ENCODE measurements at places on chromosomes 13 and 19. TPM values are rescaled to one million over a fixed set of nuclear protein-coding genes. Genes with fewer than 3 reads are reported as not detected.

DNA sequence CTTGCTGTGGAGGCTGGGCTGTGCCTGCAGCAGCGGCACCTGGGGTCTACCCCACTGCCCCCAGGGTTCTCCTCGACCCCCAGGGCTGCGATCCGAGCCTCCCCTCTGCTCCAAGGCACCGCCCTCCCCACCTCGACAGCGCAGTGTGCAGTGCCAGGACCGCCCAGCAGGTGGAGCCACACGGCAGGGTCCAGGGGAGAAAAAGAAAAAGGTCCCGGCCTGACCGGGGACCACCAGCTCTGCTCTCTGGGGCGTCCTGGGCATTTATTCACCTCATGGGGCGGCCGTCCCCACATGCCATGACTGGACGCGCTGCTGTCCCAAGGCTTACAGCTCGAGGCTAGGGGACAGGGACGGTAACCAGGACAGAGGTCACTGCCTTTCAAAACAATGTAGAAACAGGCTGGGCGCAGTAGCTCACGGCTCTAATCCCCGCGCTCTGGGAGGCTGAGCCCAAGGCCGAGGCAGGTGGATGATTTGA is 10.6 kb downstream of the REXO1 start:
- no peaks in the 10 kb centered on the region for H3K4me1 ChIP-seq
- H3K27ac ChIP-seq = no peak overlapping the region
- peak; percentile 38 for DNase-seq
- no peaks in the 10 kb centered on the region for H3K36me3 ChIP-seq
- H3K4me3 ChIP-seq = no peak overlapping the region
- no peaks in the 10 kb centered on the region for H3K27me3 ChIP-seq

GRCh38 chr13:67231289-67232000 is 1.3 kb upstream of the PCDH9 start:
- no peaks in the 10 kb centered on the region for H3K36me3 ChIP-seq
- 0 out of 2 replicates have a peak, but pooled peaks cover 3% of the 10 kb centered on the region for H3K4me1 ChIP-seq
- H3K4me3 ChIP-seq = peak overlapping the region; percentile 88

CPT1C gene
- 11.5 TPM for total RNA-seq

GRCh38 chr19:56740501-56740900 is 68.9 kb upstream of the ZNF835 start:
- no peak overlapping the region for H3K27ac ChIP-seq
- DNase-seq = no peak
- H3K27me3 ChIP-seq = 0 out of 2 replicates have a peak, but pooled peaks cover 5% of the 10 kb centered on the region
- no peak overlapping the region for H3K4me3 ChIP-seq
- H3K4me1 ChIP-seq = no peaks in the 10 kb centered on the region

ERVV-1 gene
- not detected for total RNA-seq

CLEC11A gene
- 2.4 TPM for total RNA-seq

DNA sequence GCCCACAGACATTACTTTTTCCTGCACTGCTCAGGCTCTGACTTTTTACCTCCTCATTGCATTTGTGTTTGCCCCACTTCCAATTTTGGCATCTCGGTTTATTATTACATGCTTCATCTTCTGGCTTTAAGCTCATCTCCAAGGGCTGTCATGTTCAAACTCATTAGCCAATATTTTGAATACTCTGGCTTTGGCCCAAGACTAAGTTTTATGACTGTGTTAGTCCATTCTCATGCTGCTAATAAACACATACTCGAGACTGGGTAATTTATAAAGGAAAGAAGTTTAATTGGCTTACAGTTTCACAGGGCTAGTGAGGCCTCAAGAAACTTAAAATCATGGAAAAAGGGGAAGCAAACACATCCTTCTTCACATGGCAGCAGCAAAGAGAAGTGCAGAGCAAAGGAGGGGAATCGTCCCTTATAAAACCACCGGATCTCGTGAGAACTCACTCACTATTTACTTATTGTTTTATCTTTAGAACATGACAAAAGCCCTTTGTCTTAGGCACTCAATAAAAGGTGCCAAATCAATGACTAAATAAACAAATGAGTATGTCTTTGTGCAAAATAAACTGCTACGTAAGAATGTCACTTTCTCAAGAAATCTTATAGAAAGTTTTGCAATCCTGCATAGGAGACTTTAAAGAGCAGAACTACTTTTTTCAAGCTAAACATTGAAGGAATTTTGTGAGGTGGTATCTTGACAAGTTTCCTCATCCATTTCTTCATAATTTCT is 233.4 kb upstream of the SPRY2 start:
- no peaks in the 10 kb centered on the region for H3K36me3 ChIP-seq
- peak; percentile 12 for DNase-seq
- no peak overlapping the region for H3K27ac ChIP-seq
- H3K4me1 ChIP-seq = no peaks in the 10 kb centered on the region
- no peaks in the 10 kb centered on the region for H3K27me3 ChIP-seq

DNA sequence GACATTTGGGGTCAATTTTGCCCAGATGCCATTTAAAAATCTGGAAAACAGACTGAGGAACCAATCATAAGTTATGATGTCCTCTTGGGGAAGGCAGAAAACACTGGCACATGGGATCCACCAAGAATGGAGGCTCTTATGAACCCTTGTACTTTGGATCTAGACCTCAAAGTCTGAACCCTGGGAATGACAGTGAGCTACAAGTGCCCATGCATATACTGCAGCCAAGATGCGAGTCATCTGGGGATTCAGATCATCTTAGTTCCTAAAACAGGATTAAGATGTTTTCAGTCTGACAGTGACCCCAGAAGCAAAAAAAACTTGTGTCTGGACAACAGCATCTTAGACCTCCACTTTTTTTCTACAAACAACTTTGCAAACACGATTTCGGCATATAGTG is 100.2 kb upstream of the SIAH3 start:
- H3K4me1 ChIP-seq = no peaks in the 10 kb centered on the region
- H3K27ac ChIP-seq = no peak overlapping the region
- no peak for DNase-seq
- no peaks in the 10 kb centered on the region for H3K27me3 ChIP-seq
- H3K36me3 ChIP-seq = no peaks in the 10 kb centered on the region

- H3K36me3 ChIP-seq = peaks cover 58% of the 10 kb centered on the region
- DNase-seq = peak; percentile 98
- H3K4me3 ChIP-seq = peak within 1 kb of the TSS; percentile 81
- peaks cover 8% of the 10 kb centered on the region for H3K4me1 ChIP-seq
- no peaks in the 10 kb centered on the region for H3K27me3 ChIP-seq
Observed at GRCh38 chr19:58305065-58305931, at the start of gene ERVK3-1. Gene ERVK3-1 (plus strand): TSS chr19:58305377. CDS start chr19:58312169, 6,792 bp downstream.

DNA sequence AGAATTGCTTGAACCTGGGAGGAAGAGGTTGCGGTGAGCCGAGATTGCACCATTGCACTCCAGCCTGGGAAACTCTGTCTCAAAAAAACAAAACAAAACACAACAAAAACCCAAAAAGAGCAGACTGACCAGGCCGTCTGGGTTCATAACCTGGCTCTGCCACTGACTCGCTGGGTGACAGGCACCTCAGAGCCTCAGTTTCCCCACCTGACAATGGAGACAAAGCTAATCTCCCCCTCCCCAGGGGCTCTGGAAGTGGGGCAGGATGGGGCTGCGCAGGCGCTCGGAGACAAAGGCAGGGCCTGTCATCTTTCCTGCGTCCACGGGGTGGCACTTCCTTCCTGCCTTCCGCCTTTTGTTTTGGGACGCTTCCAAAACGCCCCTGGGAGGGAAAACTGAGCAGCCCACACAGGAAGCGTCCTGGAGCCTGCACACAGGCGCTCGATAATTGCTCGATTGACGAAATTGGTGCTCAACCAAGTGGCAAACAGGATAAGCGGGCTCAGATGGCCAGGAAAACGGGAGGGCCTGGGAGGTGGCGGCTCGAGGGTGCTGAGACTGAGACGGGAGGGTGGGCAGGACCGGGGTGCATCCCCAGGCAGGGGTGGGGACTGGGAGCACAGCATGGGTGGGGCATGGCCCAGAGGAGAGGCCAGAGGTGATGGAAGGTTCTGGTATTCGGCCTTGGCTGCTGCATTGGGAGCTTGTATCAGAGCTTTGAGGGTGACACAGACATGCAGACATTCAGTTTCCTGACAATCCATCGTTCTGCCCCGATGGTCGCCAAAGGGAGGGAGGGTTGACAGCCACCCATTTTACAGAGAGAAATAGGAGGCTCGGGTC is 17.8 kb downstream of the SPC24 start:
- H3K4me3 ChIP-seq = peak overlapping the region; percentile 47
- DNase-seq = peak; percentile 99
- no peaks in the 10 kb centered on the region for H3K27me3 ChIP-seq
- H3K36me3 ChIP-seq = peaks cover 5% of the 10 kb centered on the region
- peaks cover 43% of the 10 kb centered on the region for H3K4me1 ChIP-seq

DNA sequence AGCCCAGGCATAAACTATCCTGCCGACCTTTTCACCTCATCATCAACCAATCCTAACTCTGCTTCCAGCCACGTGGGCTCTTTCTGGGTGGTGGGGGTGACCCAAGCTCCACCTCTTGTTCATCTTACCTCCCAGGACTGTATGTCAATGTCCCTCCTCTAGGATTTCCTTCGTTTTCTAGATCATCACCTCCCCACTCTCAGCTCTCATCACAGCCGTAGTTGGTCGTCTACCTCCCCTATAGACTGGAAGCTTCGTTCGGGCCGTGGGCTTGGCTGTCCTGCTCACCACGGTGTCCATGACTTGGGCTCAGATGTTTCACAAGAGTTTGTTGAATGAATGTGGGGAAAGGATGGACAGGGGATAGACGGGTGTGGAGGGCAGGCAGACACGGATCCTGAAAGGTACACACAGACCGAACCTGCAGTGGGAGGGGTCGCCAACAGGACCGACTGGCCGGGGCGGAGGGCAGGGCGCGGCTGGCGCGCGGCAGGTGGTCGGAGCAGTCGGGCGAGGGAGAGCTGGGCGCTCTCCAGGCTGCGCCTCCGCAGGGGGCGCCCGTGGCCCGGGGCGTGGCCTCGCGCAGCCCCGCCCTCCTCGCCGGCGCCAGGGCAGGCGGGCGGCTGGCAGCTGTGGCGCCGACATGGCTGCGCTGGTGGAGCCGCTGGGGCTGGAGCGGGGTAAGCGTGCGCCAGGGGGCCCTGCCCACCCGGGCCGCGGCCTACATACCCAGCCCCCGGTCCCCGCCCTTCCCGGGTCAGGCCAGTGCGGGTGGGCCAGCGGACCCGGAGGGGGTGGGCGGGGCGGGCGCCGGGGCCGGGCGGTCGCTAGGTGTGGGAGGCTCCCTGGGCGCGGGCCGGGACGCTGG is at the start of gene LIN7B:
TSS of gene LIN7B (plus strand) at position 609 of the 868 bp plus-strand sequence. CDS start at position 644, 35 bp downstream.
- no peaks in the 10 kb centered on the region for H3K36me3 ChIP-seq
- peak; percentile 73 for DNase-seq
- no peak within 1 kb of the TSS for H3K27ac ChIP-seq
- peak within 1 kb of the TSS; percentile 75 for H3K4me3 ChIP-seq
- no peaks in the 10 kb centered on the region for H3K27me3 ChIP-seq

ADGRL1 gene
- 39.3 TPM for total RNA-seq

DNA sequence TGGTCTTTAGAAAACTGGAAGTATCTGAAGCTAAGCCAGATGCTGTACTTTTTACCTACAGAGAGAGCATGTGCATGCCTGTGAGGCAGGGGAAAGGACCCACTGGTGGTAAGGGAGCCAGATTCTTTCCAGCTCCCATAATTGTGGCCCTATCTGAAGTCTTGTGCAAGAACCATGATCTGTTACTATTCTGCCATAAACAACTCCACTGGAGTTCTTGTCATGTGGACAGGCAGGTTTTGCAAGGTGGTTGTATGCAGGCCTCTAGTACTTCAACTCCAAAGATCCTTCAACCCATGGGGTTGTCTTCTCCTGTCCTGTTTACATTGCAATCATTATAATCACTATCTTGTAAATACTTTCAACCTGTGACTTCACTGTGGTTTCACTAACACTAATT is 14.1 kb downstream of the PROSER1 start:
- H3K27me3 ChIP-seq = no peaks in the 10 kb centered on the region
- H3K27ac ChIP-seq = no peak overlapping the region

GRCh38 chr13:84994582-84994981 is 804.6 kb downstream of the SLITRK6 start:
- peak; percentile 67 for DNase-seq
- no peaks in the 10 kb centered on the region for H3K27me3 ChIP-seq
- H3K27ac ChIP-seq = no peak overlapping the region
- peaks cover 7% of the 10 kb centered on the region for H3K4me1 ChIP-seq

DNA sequence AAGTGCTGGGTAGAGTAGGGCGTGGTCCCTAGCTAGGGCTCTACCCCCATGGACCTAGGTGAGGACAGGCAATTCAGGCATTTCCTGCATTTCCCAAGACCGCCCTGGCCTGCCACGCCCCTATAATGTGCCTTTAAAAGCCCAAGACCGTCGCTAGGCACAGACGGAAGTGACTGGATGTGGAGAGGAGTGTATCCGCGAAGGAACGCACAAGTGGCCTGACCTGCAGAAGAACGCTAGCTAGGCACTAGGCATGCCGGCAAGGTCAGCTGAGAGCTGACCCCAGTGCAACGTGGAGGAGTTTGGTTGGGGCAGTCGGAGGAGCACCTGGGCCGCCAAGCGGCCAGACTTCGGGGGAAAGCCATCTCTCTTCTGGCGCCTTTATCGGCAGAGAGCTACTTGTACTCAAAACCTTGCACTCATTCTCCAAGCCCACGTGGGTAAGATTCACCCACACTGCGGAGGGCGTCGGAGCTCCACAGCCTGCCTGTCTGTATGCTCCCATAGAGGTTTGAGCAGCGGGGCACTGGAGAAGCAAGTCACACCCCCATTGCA is 370.0 kb downstream of the FGF9 start:
- no peak overlapping the region for H3K27ac ChIP-seq
- no peak overlapping the region for H3K4me3 ChIP-seq
- no peaks in the 10 kb centered on the region for H3K36me3 ChIP-seq
- DNase-seq = no peak
- H3K4me1 ChIP-seq = no peaks in the 10 kb centered on the region

DNA sequence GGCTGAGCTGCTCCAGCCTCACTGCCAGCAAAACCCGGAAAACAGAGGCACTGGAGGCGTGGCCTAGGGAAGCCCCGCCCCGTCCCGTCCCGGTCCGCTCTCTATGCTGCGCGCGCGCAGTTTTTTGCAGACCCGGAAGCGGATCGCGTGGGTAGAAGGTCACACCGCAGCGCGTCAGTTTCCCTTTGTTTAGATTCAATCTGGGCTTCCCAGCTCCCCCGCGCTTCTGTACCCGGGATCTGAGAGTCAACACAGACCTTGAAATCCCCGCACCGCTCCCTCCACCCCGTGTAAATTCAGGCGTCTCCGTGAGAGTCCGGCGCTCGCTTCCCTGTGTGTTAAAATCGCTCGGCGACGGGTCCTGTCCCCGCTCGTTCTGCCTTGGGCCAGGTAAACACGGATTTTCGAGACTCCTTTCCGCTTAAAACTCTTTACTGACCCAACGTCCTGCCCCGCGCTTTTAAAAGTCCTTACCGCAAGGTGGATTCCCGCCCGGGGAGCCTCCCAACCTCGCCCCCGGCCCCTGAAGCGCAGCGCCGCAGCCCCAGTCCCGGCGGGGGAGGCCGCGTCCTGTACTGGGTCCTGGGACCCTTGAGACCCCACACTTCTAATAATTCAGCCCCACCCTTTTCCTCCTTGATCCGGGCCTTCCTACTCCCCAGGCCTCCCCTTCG is at the start of gene ZNF610:
TSS of gene ZNF610 (plus strand) at position 127 of the 674 bp plus-strand sequence. CDS start 12,930 bp downstream, outside the sequence.
- H3K36me3 ChIP-seq = peaks cover 7% of the 10 kb centered on the region
- peak; percentile 48 for DNase-seq
- peak within 1 kb of the TSS; percentile 70 for H3K4me3 ChIP-seq

GRCh38 chr13:28100150-28101121 is at the start of gene FLT3:
Gene FLT3 (minus strand): TSS chr13:28100576. CDS start chr13:28100510, 66 bp downstream.
- H3K36me3 ChIP-seq = no peaks in the 10 kb centered on the region
- peaks cover 61% of the 10 kb centered on the region for H3K27me3 ChIP-seq
- no peaks in the 10 kb centered on the region for H3K4me1 ChIP-seq
- peak; percentile 32 for DNase-seq
